G401 (cell line): ENCODE measurements at places on chromosomes 6 and 20.

DNA sequence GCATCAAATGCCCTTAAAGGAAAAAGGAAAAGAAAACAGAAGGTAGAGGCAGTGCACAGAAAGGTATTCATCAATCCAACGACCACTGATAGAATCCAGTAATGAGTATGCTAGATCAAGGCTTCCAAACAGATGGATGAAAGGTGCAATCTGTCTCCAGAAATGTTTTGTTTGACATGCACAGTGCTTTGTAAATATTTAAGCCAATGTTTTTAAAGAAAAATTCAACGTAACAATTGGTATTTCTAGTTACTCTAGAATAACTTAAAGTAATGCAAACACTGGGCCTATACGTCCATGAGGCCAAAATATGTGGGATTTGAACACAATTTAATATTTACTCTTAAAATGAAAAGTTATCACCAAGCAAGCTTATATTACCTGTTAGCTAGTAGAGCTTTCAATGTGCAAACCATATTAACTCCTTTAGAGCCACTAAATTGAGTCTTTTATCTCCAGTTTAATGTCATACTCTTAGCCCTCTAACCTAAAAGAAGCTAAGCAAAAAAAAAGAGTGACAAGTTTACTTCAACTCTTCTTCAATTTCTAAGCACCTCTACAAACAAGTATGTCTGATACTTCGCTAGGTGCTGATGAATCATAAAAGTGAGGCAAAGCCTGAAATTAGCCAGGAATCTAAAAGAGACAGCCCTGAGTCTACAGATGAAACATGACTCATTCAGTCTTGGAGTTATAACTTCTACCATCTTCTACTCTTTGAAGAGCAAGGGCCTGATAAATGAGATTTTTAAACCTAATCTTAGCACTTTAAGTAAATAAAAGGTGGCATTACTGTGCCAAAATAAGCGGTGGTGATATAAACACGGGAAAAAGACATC is 169.8 kb downstream of the PTPRK start:
- DNase-seq, result no peak

GRCh38 chr6:16494793-16495192 is 256.4 kb downstream of the GMPR start:
- no peak for DNase-seq

GRCh38 chr20:40808936-40809335 is 119.9 kb upstream of the MAFB start:
- no peak for DNase-seq

- DNase-seq, result no peak
These were observed 5.9 kb downstream of the NELFE start for GRCh38 chr6:31952890-31953289.

DNA sequence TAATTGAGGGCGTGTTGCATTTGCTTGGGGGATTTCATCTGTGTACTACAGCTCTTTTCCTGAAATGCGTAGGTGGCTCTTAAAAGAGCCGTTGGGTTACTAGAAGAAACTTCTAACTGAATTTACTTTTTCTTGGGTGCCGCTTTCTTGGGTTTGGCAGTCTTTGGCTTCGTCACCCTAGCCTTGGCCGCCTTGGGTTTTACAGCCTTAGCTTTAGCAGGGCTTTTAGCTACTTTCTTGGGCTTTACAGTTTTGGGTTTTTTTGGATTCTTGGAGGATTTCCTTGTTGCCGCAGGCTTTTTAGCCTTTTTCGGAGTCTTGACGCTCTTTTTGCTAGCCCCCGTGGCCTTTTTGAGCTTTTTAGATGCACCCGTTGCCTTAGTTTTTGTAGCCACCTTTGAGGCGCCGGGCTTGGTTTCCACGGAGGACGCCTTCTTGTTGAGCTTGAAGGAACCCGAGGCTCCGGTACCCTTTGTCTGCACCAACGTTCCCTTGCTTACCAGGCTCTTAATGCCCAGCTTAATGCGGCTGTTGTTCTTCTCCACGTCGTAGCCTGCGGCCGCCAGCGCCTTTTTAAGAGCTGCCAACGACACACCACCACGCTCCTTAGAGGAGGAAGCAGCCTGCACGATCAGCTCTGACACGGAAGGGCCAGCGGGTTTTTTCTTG is 54.5 kb downstream of the TRIM38 start:
- peak; percentile 47 for DNase-seq

GRCh38 chr6:14656649-14657048 is 539.1 kb downstream of the CD83 start:
- no peak for DNase-seq

- DNase-seq, result peak; percentile 41
These were observed 33.4 kb upstream of the SLC22A1 start for GRCh38 chr6:160088069-160088783.

DNA sequence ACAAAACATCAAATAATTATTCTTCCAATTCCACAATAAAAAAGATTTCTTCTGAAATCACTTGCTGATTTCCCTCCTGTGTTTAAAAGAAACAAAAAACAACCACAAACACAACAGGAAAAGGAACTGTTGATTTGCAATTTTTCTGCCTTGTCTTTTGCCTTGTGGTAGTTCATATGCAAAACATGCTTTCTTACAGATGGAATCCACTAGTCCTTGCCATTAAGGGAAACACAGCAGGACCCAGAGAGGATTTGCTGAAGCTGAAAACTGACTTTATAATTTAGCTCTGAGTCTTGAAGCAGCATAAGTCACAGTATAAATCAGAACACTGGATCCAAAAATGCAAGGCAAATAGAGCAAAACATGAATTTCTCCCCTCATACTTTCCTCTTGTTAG is 328.8 kb downstream of the PHF3 start:
- peak; percentile 13 for DNase-seq

GRCh38 chr6:57283911-57284455 is 33.4 kb upstream of the PRIM2 start:
- no peak for DNase-seq

DNA sequence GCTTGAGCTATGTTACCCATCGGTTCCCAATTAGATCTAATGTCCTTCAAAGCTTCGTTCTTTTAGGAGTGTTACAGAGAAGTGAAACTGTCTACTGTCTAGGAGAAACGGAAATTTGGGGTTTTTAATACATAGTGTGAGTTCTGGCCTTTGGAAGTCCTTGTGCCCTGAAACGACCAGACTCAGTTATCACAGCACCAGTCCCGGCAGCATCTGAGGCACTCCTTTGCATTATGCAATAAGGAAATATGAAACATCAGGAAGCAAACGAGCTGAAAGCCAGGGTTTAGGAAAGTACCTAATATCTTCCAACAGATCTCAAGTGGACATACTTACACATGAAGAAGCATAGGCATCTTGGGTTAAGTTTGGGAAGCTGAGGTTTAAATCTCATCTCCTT is 61.8 kb upstream of the ADGRF1 start:
- no peak for DNase-seq

- peak; percentile 1 for DNase-seq
These were observed 50.2 kb downstream of the ERMARD start for GRCh38 chr6:169801396-169802160.

- no peak for DNase-seq
These were observed 104.8 kb downstream of the HACE1 start for GRCh38 chr6:104754788-104755409.

DNA sequence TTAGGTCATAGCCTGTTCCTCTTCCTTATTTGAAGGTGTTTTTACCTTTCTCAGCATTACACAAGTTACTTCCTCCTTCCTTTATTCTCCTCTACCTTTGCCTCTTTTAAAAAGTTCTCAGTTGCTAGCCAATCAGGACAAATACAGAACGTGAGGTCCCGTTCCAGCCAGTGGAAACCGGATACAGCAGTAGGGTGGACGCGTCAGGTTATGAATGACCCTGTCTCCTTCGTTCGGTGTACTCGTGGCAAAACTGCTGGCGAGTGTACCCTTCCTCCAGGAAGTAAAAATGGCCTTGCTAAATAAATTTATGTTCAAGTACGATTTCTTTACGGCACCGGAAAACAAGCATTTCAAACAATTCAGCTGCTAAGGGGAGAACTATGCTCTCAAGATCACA is 77.0 kb upstream of the MLN start:
- DNase-seq, result no peak

DNA sequence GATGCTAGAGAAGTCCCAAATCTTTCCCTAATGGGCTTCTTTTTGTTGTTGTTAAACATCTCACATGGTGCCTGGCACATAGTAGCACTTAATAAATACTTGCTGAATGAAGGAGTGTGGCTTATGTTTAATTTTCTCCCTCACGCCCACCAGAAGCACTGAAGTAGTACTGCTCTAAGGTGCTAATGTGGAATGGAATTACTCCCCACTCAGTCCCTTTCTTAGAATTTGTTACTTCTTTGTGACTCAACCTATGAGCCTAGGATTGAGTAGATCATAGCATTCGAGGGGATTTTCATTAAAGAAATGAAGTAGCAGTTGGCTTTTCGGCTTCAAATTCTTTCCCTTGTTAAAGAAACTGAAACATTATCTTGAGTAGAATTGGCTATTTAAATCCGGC is 192.8 kb downstream of the CLIC5 start:
- DNase-seq, result no peak

DNA sequence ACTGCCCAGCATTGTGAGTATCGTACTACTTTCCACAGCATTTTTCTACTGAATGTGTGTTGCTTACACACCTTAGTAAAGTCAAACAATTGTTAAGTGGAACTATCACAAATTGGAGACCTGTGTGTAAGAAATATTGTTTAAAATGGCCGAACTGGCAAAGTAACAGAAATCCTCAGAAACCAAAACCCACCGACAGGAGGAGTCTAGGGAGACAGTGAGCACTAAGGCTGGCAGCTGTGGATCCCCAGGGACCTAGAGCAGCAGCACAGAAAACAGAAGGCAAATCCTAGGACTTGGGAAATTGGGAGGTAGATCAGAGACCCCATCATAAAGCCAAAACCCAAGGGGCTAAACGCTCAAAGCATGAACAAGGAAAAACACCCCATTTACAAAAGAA is 69.9 kb downstream of the SESN1 start:
- no peak for DNase-seq

DNA sequence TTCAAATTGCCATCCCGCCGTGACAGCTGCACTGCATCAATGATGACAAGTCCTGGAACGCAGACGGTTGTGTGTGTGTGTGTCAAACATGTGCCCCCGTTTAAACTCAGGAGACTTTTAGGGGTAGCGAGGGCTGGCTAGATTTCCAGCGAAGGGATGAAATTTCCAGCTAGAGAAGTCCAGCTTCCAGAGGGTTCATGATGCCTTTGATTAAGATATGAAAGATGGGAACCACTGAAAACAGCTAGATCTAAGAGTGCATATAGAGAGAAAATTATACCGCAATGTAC is 644 bp downstream of the KIZ start:
- DNase-seq, result peak; percentile 59
